Astrocyte of the hippocampus (primary cell): ENCODE measurements at places on chromosomes 4 and X.

DNA sequence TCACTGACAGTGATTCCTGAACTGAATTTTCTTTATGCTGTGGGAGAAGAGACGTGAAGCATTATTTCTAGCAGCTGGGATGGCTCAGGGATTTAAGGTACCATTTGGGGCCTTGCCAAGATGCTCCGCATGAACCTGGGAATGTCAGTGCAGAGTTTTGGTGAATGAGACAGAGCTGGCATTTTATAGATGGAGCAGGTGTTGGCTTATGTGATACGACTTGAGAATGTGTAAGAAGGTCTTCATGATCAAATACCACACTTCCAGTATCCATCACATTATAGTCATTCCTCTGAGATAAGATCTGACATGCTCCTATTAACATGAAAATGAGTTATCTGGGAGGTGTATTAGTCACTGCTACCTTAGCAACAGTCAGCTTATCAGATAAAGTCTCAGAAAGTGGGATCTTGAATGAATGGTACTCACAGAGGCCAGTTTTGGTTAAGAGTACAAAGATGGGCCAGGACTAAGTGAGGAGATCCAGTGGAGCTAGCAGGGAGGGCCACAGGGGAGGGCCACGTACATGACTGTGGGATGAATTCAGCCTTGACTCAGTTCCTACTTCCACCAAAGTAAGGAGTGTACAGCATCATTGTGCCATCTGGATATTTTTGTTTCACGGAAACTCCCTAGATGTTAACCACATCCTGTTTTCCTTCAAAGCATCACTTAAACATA is 116.7 kb downstream of the SPCS3 start:
- DNase-seq = peak; percentile 54

DNA sequence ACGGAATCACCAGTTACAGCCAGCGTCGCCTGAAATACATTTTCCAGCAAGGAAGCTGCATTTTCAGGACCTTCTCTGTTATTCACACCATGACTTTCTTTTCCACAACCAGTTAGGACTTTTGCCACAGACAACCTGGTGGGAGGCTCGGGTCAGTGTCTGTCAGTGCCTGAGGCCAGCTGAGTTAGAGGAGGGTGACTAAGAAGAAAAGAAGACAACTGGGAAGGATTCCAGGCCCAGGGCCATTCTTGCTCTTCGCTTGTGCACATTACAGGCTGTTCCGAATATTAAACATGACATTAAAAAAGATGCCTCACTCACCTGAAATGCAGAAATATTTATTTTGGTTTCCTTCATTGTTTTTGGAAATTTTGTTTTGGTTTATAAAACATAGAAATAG is 21.4 kb upstream of the CENPU start:
- peak; percentile 64 for DNase-seq

DNA sequence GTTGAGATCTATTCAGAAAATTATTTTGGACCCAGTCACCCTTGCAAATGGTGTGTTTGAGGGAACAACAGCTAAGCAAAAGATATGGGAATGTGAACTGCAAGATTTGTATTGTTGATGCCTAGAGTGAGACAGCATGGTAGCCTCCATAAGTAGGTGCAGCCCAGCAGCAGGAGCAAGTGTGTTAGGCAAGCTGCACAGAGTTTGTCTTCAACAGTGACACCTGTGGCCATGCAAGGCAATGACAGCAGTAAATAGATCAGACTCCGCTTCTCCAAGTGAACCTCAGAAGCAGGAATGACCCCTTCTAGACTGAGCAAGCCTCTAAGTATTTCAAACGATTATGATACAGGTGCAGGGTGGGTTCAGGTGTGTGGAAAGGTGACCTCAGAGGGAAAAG is 133.4 kb upstream of the MSX1 start:
- no peak for DNase-seq

DNA sequence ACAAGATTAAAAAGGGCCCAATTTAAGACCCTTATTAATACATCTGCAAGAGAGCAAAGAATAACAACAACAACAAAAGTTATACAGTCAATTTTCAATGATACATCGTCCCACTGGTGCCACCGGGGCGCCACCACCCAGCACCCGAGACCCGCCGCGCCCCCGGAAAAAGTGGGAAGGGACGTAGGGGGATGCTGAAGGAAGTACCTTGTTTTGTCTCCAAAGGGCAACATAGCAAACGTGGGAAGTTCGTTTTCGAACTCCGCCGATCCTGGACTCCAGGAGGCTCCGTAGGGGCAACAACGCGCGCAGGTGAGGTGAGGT is 1.7 kb downstream of the PDE5A start:
- no peak for DNase-seq

DNA sequence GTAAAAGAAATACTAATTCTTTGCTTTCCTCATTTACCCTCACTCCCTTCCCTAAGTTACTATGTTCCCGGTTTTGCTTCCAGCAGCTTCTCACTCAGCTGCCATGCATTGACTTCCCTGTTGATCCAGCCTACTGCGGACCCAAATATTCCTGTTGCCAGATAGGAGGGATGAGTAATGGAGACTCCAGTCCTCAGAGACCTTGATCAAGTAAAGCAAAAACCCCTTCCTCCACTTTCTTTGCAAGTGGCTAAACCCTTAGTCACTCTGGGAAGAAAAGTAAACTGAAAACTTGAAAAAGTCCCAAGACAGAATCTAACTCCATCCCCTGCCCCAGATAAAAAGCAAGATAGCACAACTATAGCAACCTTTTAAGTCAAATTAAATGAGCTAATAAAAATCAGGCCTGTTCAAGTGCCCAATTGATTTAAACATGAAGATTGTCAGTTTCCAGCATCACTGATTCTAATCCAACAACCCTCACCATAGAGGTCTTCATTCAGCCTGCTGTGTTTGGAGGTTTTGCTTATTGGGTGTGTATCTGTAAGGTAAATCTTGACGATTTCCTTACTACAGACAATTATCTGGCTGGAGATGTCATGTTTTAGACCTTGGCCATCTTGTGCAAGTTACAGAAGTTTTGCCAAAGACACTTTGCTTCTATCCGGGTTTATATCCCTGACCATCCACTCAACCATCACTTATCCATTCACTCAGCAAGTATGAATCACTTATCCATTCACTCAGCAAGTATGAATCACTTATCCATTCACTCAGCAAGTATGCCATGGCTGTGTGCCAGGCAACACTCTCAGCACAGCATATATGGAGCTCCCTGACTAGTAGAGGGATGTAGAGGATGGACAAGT is 17.6 kb downstream of the FGFBP1 start:
- DNase-seq = peak; percentile 98

DNA sequence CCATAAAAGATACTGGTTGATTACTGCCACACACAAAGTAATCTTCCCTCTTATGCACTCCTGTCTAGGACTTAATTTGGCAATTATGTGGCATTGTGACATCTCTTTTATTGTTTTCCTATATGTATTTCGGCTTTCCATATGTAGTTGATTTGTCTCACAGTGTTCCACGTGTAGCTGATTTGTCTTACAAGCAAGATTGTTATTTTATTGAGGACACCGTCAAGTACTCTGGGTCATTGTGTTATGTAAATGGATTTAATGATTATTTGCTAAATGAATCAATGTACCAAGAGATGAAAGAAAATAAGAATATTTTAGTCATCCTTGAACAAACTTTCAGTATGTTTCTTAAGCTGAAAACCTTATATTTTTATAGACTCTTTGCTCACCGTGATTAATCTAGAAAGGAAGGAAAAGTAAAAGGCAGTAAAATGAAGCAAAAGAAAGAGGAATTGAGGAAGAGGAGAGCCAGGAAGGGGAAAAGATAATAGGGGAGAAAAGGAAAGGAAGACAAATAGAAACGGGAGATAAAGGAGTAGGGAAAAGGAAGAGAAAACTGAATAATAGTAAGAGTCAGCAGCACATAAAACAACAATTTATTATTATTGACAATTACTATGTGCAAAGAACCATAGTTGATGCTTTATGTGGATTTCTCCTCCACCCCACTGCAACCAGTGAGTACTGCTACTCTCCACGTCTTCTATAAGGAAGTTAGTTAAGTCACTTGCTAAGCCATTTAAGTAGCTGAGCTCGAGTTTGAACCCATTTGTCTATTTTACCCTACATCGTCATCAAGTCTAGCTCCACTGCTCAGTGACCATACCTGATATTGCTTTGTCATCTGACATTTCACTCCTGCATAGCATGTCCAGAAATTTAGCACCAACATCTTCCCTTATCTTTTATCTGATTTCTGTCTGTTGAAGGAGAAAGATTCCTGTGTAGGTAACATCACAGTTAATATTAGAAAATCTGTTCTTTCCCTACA is 336.5 kb downstream of the BMPR1B start:
- DNase-seq = no peak

DNA sequence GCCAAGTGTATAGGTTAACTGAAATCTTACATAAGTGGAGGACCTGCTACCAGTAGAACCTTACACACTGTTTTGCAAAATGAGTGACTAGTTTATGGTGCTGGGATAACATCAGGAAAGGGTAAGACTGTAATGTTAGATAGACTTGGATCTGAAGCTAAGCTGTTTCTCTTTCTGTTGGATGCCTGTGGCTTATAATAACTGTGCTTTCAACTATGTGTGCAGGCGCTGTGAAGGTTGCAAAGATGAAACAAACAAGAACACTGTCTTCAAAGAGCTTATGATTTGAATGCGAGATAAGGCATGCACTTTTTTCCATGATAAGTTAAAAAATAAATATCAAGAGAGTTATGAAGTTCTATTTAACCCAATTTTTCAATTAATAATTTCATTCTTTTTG is 34.5 kb upstream of the LCORL start:
- no peak for DNase-seq

DNA sequence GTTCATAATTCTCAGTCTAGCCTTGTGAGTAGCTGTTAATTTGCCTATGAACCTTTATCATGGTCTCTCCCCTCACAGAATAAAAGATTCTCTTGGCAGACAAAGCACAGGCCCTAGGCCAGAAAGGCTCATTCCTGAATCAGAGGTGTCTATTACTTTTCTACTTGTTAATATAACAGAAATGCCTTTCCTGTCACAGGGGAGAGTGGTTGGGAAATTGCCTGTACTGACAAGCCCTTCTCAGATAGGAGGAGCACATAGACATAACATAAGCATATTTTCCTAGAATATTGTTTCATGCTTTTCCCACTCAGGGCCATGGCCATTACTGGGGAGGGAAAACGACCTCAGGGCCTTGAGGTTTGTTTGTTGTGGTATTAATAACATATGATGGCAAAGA is 308.3 kb downstream of the BMPR1B start:
- no peak for DNase-seq

DNA sequence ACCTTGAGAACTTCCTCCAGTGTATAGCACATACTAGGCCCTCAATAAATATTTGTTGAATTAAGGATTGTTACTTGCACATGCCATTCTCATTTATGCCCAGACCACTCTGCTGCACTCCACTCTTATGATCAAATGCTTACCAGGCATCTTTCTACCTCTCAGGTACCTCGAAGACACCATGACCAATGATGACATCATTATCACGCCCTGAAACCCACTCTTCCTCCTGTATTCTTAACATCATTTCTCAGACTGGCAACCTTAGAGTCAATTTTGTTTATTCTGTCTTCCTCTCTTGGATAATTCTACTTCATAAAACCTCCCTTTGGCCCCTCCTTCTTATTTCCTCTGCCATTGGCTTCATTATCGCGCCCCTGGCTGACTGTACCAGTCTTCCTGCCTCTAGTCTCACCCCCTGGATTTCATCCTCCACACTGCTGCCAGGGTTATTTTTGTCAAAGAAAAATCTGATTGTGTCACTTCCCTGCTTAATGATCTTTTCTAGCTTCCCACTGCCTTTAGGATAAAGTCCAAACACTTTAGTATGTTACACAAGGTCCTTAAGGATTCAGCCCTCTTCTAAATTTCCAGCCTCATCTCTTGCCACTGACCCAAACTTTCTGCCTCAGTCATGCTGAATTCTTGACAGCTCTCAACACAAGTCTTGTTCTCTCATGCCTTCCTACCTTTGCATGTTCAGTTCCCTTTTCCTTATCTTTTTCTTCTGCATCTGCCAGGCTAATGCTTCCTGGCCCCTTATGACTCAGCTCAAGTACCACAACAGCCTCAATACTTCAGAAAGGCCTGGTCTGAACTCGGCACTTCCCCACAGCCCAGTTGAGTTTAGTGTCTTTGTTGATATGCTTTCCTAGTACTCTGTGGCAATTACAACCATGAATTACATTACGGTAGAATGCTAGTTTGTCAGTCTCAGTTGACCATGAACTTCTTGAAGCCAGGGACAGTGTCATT is 45.8 kb downstream of the HDAC8 start:
- DNase-seq = peak; percentile 29

DNA sequence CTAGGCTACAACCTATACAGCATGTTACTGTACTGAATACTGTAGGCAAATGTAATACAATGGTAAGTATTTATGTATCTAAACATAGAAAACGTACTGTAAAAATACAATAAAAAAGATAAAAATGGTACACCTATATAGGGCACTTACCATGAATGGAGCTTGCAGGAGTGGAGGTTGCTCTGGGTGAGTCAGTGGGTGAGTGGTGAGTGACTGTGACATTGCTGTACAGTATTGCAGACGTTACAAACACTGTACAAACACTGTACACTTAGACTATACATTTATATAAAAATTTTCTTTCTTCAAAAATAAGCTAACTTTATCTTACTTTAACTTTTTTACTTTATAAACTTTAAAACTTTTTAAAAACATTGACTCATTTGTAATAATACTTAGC is 190.3 kb upstream of the NR3C2 start:
- no peak for DNase-seq

DNA sequence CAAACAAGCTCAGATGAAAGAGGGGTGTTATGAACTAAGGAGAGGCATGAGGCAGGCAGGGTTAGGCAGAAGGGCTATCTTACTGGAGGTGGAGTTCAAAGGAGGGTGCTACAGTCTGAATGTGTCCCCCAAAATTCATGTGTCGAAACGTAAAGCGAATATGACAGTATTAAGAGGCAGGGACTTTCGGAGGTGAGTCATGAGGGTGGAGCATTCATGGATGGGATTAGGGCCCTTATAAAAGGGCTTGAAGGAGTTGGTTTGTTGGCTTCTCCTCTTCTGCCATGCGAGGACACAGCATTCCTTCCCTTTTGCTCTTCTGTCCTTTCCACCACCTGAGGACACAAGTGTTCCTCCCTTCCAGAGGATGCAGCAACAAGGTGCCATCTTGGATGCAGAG is 22.9 kb downstream of the APLN start:
- no peak for DNase-seq

- no peak for DNase-seq
Observed at GRCh38 chr4:110621839-110622751, 782 bp downstream of the PITX2 start.

- no peak for DNase-seq
Observed at GRCh38 chrX:131235768-131236545, 53.1 kb downstream of the IGSF1 start.

GRCh38 chr4:33649015-33649414 is 2595.3 kb downstream of the ARAP2 start:
- peak; percentile 10 for DNase-seq

- DNase-seq = no peak
Observed at GRCh38 chr4:115119804-115120352, 6.5 kb upstream of the NDST4 start.

GRCh38 chr4:72761368-72762038 is 192.5 kb upstream of the ADAMTS3 start:
- DNase-seq = no peak

- DNase-seq = peak; percentile 2
Observed at GRCh38 chrX:131626681-131627296, 82.9 kb downstream of the OR13H1 start.
